Activated CD8-positive, alpha-beta memory T cell treated with anti-CD3 and anti-CD28 coated beads for 48 hours (primary cell): ENCODE measurements at places on chromosomes 7 and 10.

DNA sequence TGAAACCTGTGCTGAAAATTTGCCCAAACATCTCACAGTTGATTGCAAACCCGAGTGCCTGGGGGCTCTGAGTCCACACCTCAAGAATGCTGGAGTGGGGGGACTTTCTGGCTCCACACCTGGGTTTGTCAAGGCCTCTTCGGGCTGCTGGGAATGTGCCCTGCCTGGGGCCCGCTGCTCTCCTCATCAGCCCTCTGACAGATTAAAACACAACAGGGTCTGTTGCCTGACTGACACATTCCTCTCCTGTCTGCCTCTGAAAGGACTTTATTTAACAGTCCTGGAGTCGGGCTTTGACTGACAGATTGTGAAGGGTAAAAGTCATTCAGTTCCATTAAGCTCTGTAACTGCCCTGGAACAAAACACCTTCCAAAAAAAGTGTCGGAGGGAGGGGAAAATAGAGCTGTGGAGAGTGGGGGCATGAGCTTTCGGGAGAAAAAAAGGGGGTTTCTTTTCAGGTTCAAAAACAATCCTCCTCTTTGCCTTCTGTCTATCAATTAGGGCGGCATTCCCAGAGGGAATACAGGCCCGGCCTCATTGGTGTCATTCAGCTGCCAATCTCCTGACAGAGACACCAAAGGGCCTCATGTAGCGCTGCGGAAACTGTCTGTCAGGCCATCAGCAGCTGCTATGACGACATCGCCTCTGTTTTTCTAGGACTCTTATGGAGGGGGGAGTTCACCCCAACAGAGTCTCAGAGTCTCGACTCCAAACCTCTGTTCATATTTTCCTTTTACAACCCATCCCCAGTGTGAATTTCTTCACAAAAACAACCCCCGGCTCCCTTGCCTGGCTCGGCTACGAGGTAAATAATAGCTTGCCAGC, 398.8 kb upstream of the NFE2L3 start:
- DNase-seq = no peak

- no peak for DNase-seq
Measured at GRCh38 chr7:28708033-28708951, 249.8 kb downstream of the TRIL start.

DNA sequence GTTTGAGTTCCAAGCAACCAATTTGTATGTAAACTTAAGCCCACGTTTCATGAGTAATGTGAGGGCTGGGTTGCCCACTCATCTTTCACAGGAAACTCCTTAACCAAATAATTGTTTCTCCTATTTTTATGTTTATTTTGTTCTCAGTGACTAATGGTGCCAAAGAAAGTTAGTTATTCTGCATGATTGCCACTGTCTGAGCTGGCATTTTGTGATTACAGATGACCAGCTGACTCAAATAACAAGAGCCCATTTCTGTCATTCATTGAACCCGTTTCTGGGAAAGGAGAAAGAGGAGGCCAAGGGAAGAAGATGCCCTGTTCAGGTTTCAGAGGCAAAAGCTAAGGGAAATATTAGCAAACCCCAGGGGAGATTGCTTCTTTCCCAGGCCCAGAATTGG, 186.9 kb upstream of the MYO3A start:
- no peak for DNase-seq

DNA sequence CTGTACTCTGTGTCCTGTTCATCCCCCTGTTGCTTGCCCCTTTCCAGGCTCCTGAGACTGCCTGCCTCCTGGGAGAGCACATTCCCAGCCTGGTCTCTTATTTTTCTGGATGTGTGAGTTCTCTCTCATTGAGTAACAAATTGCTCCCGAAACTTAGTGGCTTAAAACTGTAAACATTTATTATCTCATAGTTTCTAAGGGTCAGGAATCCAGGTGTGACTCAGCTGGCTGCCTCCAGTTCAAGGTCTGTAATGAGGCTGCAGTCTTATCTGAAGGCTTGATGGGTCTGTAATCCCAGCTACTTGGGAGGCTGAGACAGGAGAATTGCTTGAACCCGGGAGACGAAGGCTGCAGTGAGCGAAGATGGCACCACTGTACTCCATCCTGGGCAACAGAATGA, 53.6 kb upstream of the PRR15 start:
- no peak for DNase-seq

DNA sequence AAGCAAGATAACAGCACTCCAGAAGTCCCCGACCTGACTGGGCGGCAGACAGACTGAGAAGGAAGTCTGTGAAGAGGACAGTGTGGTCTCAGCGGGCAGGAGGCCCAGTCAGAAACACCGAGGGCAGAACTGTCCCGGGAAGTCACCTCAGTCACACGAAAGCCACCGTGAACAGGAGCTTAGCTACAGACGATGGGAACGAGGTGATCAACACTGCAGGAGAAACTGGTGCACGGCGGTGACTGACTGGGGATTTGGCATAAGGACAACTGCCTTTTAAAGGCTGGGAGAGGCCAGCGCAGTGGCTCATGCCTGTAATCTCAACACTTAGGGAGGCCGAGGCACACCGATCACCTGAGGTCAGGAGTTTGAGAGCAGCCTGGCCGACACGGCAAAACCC, 217.8 kb downstream of the PTPRN2 start:
- DNase-seq = no peak

- no peak for DNase-seq
Measured at GRCh38 chr10:31926160-31926559, 2.5 kb downstream of the ARHGAP12 start.

DNA sequence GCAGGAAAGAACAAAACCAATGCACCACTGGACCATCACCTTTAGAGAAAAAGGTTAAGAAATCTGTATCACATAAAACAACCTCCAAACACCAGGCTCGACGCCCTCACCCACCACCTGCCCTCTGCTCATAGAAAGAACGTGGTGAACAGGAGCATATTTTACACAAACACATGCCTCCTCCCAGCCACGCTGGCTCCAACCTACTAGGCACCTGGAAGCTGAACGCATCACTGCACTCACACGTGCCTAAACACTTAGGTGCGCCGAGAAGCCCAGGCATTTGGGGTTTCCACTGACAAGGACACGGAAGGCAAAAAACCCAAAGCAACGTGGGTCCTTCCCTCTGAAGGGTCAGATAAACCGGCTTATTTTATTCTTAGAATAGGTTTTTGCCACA, 56.0 kb downstream of the PTPRN2 start:
- DNase-seq = no peak

DNA sequence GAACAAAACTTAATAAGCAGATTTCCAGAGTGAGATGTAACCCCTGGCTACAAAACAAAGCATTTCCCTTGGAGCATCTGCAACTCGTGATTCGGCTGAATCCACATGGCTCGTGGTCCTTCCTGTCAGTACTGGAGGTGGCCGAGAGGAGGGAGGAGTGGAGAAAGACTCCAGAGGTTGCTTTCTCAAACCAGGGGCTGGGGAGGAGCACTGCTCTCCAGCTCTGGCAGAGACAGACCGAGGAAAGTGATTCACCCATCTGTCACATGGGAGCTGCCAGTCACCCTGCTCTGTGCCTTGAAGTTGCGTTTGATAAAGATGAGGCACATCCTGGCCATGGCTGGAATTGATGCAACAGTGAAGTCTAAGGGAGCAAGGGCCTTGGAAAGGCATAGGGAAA, 72.7 kb downstream of the COL13A1 start:
- no peak for DNase-seq

- DNase-seq = no peak
Measured at GRCh38 chr10:102678842-102679289, 34.6 kb downstream of the TRIM8 start.

DNA sequence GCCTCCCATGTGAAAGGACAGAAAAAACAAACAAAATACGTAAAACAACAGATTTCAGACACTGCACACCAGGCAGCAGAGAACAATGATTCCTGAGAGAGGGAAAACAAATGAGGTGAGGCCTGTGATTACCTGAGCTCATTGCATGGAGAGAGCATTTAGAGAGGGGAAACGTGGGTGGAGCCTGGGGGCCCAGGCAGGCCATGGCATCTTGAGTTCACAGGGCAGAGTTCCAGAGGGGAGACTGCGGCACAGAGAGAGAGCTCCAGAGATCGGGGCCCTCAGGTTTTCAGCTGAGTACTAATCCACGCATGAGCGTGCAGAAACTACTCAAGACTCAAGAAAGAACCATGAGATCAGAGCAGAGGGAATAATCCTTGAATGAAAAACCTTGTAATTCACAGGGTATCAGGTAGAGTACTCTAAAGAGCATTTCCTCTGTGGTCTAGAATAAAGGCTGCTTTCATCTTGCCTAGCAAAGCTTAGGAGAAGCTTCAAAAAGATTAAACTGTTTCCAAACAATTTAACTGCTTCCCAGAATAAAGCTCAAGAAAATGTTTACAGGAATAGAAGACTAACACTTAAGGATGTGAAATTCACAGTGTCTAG, 46.6 kb upstream of the ARHGAP12 start:
- DNase-seq = no peak

DNA sequence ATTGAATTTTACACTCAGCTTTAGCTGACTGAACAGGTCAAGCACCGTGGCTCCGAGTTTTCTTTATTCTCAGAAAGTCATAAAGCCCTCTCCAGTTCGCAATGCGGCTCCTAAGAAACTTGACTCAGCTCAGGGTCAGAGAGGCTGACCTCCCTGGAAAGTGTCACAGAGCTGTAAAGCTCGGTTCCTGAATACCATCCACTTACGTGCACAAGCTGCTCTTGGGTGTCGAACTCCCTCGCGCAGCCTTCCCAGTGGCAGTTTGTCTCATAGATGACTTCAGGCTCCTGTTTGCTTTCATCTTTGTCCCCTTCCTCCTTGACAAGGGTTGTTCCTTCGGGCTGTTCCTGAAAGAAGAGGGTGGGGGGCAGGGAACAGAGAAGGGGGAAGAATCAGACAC, 213.7 kb downstream of the GLI3 start:
- DNase-seq = no peak

- peak; percentile 43 for DNase-seq
Measured at GRCh38 chr7:100888988-100889750, at the start of gene UFSP1. UFSP1 (minus strand) TSS chr7:100889715; CDS start chr7:100889271, 444 bp downstream.

GRCh38 chr7:93890041-93890463, 501 bp downstream of the TFPI2 start:
- DNase-seq = peak; percentile 0

GRCh38 chr7:30196408-30196807, 61.6 kb downstream of the MTURN start:
- no peak for DNase-seq

DNA sequence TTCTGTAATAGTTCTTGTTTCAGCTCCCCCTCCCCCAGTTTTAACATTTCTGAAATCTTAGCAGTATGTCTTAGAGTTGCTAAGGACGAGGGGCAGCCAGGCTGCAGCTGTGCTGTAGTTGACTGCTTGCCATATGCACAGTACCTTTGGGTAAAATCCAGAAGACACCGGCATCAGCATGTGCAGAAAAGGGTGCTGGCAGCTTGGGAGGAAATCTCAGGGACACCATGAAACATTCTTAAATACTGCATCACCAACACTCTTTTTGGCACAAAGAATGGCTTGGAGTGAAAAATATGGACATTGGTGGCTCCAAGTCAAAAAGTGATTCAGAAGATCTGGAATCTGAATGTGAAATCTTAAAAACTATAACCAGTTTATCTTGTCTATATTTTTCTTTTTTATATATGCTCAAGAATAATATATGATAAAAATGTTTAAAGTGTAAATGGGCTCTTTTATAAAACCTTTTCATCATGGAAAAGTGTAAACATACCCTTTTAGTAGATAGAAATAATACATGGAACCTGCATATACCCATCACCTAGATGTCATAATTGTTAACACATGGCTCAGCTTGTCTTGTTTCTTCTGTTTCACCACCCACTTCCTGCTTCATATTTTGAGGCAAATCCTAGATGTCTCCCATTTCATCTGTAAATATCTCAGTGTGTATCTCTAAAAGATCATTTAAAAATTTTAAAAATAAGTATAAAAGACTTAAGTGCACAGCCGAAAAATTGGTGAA, 34.4 kb upstream of the ARMS2 start:
- no peak for DNase-seq

DNA sequence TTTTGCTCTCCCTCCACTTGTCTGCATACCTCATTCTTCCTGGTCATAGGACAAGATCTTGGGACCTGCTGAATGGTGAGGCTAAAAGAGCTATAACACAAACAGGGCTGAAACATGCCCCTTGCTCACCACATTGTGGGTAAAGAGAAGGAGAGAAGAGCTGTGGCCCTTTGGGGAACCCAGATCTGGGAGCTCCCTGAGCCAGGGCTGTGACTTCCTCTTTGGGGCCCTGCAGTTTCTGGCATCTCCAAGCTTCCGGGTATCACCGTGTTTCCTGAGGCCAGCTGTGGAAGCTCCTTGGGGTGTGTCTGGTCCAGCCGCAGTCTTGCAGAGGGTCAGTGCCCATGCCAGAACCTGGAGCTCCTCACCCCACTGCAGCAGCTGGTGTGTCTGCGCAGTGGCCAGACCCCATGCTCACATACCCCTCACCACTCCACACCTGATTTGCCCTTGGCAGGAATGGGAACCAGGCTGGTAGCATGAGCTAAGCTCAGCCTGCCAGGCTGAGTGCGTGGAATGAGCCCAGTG, 34.0 kb downstream of the DKK1 start:
- DNase-seq = no peak

DNA sequence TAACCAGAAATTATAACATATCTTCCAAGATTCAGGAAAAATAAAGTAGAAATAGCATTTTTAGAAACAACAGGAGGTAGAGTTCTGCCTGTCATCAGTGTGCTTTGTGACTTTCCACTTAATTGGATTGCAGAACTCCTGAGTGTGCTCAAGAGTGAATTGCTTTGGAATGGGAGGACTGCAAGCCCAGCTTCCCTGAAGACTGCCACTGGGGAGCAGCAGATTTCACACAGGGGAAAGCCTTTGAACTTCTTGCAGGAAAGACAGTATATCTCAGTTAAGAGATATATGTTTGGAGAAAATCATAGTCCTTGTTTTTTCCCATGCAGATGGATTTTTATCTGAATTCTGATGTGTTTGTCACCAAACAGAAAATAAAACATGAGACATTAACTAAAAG, 124.5 kb downstream of the TMEM168 start:
- no peak for DNase-seq

DNA sequence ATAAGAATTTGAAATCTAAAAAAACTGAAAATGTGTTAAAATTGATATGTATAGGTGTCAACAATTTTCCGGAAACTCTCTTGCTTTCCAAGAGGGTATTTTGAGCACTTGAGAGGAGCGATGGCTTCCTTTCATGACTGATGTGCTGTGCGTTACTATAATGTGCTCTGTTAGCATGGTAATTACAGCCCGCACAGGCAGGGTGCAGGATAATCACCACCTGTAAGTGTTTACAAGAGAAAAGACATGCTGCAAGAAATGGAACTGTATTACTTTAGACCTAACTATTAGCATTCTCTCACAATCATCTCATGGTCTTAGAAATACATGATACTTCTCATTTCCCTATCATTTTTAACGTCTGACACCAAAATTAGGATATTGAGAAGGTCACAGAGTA, 92.4 kb upstream of the ADARB2 start:
- no peak for DNase-seq

- no peak for DNase-seq
Measured at GRCh38 chr7:85686401-85687181, 499.7 kb upstream of the SEMA3D start.

DNA sequence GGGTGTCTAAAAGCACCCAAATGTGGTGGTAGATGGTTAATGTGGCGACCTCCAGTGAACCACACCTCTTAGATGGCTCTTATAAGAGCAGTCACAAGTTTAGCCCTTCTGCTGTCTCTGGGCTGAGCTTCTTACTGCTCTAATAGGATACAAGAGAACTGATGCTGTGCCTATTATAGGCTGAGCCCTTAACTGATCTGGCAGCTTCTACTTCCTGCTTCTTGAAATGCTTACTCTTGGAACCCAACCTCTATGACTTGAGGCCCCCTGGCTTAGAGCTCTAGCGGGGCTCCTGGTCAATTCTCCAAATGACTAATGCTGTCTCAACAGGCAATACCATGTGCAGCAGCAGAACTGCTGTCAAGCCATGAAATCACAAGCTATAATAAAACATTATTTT, 35.0 kb upstream of the LSM8 start:
- no peak for DNase-seq

- no peak for DNase-seq
Measured at GRCh38 chr10:48550071-48550691, 54.7 kb downstream of the ARHGAP22 start.
